ENCODE measurements at places on chromosomes 12 and 14. TPM values are rescaled to one million over a fixed set of nuclear protein-coding genes. Genes with fewer than 3 reads are reported as not detected.

- DNase-seq = peak; percentile 45
Observed at GRCh38 chr12:105741786-105742566, 396.8 kb downstream of the NUAK1 start.

TAS2R30 gene
- polyA plus RNA-seq = not detected

GRCh38 chr14:22978981-22979671, 3.2 kb downstream of the AJUBA start:
- DNase-seq = no peak

DNA sequence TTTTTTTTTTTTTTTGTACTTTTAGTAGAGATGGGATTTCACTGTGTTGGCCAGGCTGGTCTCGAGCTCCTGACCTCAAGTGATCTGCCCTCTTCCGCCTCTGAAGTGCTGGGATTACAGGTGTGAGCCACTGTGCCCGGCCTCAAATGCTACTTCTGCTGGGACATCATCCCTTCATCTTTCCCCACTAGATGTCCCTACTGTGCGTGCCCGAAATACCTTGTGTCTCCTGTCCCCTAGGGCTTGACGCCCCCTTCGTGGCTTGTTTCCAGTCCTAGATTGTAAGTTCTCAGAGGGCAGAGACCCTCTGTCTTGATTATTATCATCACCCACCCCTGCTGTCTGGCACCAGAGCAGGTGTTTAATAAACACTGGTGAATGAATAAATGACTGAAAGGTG, 14.9 kb downstream of the CCDC63 start:
- no peak for DNase-seq

FAIM2 gene
- 9.5 TPM for polyA plus RNA-seq

GALNT8 gene
- polyA plus RNA-seq = not detected

- no peak for DNase-seq
Observed at GRCh38 chr12:48302161-48302911, 48.4 kb downstream of the ZNF641 start.

DNA sequence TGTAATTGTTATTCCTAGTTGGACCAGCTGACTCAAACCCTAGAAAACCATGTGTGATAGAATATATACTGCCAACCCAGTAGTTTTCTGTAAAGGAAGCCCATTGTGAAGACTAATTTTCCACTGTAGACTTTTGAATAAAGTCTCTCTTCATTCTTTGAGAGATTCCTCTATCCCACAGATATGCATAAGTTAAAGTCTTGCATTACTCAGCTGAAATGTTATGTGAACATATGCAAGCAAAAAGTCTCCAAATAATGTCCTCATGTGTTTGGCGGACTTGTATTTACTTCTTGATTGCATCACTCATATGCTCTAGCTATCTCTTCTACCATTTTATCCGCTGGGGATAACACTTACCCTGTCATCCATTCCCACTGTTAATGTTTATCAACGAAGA, 35.1 kb upstream of the OTOGL start:
- no peak for DNase-seq

- DNase-seq = no peak
Observed at GRCh38 chr12:42320796-42321195, 5.1 kb downstream of the ZCRB1 start.

- no peak for DNase-seq
Observed at GRCh38 chr14:28629328-28630004, 137.1 kb upstream of the FOXG1 start.

GRCh38 chr12:108425238-108425795, 86.2 kb upstream of the CMKLR1 start:
- no peak for DNase-seq

- DNase-seq = no peak
Observed at GRCh38 chr14:50675597-50675996, 7.5 kb upstream of the SAV1 start.

- no peak for DNase-seq
Observed at GRCh38 chr12:47247418-47247817, 167.7 kb upstream of the AMIGO2 start.

DNA sequence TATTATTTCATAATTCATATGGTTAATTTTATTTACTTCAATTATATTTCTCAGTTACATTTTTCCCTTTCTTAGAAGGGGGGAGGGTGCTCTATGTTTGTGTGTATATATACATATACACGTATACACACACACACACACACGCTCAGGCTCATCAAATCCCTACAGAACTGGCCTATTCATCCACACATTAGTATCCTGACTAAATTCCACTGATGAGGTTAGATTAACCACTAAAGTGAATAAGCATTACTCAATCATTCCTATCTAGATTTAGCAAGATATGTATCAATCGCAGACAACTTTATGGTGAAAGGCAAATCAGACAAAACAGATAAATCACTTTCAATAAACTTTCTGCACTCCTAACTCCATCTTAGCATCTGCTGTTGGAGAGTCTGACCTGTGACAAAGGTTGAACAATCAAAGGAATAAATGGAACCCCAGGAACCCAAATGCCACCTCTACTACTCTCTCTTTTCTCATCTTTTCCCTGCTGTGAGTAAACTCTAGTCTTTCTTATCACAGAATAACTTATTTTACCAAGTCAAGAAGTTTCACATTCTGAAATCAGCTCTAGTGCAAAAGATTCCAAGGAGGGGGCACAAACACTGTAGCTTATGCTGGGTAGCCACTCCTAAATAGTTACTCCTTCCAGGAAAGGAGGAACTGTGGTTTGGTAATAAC, 67.6 kb downstream of the RALGAPA1 start:
- no peak for DNase-seq

RIN3 gene
- 9.9 TPM for polyA plus RNA-seq

- no peak for DNase-seq
Observed at GRCh38 chr12:85457016-85457415, 177.0 kb downstream of the ALX1 start.

KRT77 gene
- not detected for polyA plus RNA-seq

DNA sequence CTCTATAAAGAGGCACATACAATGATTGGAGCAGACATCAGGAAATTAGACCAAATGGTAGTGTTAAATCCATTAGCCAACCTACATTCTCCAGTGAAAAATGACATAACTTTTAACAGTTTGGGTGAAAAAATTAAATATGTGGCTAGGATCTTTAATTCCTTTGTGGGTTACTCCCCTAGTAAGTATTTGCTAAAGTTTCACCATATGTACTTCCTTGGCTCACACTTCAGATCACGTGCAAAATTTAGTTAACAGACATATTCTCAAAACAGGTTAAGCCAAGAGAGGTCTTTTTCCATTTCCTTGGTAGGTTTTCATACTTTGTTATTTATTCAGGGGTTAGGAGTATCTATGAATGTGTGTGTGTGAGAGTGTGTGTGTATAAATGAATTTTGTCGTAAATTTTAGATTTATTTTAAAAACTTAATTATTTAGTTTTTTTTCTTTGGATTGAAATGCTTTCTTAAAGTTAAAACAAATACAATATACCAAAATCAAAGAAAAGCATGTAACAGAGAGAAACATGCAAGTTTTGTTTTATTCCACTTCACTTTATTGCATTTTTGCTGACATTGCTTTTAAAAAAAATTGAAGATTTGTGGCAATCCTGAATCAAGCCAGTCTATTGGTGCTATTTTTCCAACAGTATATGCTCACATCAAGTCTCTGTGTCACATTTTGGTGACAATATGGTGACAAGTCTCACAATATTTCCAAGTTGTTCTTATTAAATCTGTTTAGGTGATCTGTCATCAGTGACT, 258.7 kb downstream of the FLRT2 start:
- peak; percentile 74 for DNase-seq

DNA sequence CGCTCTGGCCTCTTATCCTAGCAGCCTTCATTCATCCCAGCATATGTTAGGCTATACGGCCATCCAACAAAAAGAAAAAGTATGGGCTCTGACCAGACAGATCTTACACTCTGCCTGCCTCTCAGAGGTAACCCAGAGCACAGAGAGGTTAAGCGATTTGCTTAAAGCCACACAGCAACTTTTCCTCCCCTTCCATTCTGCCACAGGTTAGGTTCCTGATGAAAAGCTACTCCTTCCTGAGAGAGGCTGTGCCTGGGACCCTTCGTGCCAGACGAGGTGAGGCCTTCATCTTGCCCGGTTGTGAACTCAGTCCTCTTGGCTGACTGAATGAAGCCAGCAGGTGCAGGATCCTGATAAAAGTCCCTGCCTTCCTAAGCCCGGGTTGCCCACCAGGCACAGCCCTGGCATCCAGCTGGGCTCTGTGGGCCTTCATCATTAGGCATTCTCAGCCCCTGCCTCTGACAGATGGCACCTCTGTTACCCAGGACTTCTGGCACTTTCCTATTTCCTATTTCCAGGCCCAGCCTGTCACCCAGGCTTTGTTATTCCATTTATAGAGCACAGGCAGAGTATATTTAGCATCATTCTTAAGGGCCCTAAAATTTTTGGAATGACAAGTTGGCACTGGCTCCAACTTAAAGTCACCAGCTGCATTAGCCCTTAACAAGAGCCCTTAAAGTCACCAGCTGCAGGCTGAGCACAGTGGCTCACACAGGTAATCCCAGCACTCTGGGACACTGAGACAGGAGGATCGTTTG, 12.8 kb downstream of the SOAT2 start:
- no peak for DNase-seq

DNA sequence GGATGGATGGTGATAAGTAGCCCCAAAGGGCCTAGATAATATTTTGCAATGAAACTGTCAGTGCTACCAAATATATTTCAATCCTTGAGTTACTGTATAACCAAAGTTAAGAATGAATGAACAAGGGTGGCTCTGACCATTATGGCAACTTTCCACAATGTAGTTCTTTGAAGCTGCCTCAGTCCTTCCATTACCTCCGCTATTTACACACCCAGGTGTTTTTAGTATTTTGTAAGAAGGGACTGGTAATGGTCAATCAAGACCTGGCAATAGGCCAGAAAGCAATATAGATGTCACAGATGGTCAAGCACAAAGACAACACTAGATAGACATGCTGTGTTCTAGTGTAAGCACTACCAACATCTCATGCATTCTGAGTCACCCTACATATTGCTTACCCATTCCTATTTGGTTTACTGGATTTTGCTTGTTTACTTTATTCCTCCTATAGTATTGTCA, 16.3 kb downstream of the DUSP16 start:
- DNase-seq = no peak

DTX1 gene
- 3.2 TPM for polyA plus RNA-seq
